ENCODE measurements at places on chromosomes 7 and 10.
A peak's percentile ranks its signal among the peaks of the same experiment; 100 is the strongest.

GRCh38 chr7:100044718-100045117, 4.9 kb upstream of the ZSCAN21 start:
- DNase-seq, result peak; percentile 13

- no peak for DNase-seq
Measured at GRCh38 chr7:22357311-22358175, 589 bp upstream of the RAPGEF5 start.

- DNase-seq, result peak; percentile 39
Measured at GRCh38 chr10:81019029-81019890, 481.6 kb downstream of the SH2D4B start.

DNA sequence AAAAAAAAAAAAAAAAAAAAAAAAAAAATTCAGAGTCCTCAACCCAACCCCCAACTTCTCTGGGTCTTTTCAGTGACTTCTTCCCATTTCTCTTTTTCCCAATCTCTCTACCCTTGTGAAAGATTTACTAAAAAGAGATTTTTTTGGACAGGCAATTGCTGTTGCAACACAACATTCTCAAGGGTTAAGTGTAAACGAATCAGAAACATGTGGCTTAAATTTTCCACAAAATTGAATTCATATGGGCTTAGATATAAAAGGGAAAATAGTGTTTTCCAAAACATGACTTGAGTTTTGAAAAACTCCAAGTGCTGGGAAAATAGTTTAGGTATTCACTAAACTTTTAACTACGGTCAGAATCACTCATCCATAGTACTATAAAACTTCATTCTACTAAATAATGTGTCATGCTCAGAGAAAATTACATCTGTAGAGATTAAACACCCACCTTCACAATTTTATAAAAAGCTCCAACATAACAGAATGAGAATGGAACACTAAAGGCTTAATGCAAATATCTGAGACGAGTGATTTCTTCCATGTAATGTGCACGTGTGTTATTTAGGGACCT, 643.1 kb downstream of the PARD3 start:
- DNase-seq, result no peak

DNA sequence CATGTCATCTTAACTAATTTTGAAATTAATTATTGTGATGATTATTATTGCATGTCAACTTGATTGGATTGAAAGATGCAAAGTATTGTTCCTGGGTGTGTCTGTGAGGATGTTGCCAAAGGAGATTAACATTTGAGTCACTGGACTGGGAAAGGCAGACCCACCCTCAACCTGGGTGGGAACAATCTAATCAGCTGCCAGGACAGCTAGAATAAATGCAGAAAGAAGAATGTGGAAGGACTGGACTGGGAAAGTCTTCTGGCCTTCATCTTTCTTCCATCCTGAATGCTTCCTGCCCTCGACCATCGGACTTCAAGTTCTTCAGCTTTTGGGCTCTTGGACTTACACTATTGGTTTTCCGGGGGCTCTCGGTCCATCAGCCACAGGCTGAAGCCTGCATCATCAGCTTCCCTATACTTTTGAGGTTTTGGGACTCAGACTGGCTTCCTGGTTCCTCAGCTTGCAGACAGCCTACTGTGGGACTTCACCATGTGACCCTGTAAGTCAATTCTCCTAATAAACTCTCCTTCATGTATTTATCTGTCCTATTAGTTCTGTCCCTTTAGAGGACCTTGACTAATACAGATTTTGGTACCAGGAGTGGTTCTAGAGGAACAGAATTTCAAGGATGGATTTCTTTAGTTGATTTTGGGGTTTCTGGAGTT, 959.8 kb downstream of the ANKRD7 start:
- DNase-seq, result no peak

DNA sequence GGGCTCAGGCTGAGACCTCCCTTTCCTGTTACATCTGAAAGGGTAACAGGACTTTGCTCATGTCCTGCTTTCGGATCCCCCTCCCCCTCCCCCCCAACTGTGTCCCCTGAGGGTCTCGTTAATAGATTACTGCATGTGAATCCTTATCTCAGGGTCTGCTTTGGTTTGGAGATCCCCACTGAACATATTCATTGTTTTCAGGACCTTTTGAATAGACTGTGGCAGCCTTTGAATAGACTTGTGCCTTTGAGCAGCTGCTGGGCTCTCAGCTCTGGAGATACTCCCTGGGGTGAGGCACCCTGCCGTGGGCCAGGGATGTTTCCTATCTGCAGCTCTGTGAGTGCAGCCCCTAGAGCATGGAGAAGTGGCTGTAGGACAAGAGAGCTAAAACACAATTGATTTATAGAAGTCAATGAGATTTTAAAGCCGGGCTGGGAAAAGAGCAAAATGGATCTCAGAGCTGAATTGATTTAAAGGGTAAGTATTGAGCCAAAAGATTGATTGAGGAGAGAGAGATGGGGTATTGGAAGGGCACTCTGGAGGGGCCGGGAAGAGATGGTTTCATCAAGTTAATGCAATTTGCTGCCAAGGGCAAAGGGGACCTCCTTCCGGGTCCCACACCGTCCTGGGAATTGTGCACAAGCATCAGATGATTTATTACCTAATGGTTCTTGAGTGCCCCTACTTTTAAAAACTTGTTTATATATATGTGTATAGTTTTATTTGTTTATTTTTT, 9.9 kb downstream of the ARHGAP22 start:
- no peak for DNase-seq
